ENCODE measurements at places on chromosomes 2 and 18.
A peak's percentile ranks its signal among the peaks of the same experiment; 100 is the strongest.

DNA sequence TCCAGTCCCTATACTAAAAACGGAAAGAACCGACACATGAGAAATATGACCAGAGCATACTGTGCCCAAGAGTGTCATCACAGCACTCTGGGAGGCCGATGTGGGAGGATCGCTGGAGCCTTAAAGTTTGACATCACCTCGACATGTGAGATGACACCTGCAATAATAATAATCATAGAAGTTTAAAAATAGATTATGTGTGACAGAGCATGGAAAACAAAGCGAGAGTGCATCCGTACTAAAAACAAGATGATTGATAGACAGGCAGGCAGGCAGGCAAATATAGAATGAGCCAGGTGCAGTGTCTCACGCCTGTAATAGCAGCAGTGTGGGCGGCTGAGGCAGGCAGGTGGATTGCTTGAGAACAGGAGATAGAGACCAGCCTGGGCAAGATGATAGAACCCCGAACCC is 114.8 kb upstream of the ANKRD30BL start:
- DNase-seq: no peak

DNA sequence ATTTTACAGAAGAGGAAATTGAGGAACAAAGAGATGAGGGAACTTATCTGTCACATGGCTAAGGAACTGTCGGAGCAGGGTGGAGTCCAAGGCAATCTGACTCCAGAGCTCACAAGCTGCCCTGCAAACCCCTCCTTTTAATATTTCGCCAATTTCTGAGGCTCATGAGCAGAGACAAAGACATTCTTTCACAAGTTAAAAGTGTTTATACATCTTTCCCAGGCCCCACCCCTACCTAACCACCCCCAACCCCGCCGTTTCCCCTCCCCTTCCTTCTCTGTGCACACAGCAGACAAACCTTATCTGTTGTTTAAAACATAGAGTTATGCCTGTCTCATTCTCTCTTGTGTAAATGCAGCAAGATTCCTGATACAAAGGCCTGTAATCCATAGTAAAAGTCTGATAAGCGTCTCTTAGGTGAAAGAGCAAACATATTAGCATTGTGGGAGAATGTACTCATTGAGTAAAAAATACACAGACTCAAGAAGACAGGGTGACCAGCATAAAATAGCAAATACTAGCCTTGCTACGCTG is 44.3 kb downstream of the EPHA4 start:
- DNase-seq: no peak

- no peak for DNase-seq
Observed at GRCh38 chr18:21502661-21503060, 97.8 kb downstream of the ESCO1 start.

- no peak for DNase-seq
Observed at GRCh38 chr2:52916981-52917380, 850.6 kb upstream of the CHAC2 start.

DNA sequence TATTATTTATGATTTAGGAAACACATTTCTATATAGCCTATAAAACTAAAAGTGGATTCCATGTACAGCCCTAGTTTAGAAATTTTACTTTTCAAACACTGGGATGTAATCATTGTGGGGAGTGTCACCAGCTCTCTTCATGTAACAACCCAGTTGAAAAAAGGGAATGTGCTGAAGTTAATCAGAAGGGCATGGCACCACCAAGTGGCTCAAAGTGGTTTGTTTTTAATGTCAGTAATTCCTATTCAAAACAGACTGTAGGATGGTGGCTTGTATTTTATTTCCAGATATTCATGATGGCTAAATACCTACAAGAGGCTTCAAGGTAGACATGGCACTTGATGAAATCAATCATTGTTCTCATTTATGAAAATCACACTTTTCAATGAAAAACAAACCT is 58.1 kb upstream of the TMEM182 start:
- no peak for DNase-seq

- no peak for DNase-seq
Observed at GRCh38 chr2:129483366-129483765, 496.1 kb upstream of the RAB6C start.

- no peak for DNase-seq
Observed at GRCh38 chr2:69013142-69013839, at the start of gene ANTXR1. Gene ANTXR1, plus strand, starts transcription at chr2:69013179. Its CDS starts 321 bp downstream, at chr2:69013500.

- no peak for DNase-seq
Observed at GRCh38 chr2:215034154-215034553, 104.3 kb downstream of the ABCA12 start.

- DNase-seq: no peak
Observed at GRCh38 chr2:85596486-85597143, 1.1 kb downstream of the RNF181 start.

GRCh38 chr2:73263540-73264331 is 20.5 kb downstream of the FBXO41 start:
- no peak for DNase-seq

- DNase-seq: no peak
Observed at GRCh38 chr2:52034706-52035105, 1002.8 kb upstream of the NRXN1 start.

DNA sequence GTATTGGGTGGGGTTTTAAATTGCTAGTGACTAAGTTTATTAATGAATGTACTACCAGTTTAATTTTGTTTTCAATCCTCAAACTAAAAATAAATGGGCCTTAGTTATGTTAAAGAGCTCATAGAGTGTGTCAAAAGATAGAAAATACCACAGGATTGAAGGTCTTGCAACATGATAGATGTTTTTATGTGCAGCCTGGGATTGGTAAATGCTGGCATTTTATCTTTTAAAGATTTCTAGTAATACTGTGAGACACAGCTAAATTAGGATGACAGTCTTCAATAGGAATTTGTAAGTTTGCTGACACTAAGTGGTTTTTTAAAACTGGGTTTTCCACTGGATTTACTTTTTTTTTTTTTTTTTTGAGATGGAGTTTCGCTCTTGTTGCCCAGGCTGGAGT is 122.3 kb downstream of the HAUS1 start:
- no peak for DNase-seq

GRCh38 chr18:54824761-54825160 is 3.5 kb upstream of the RAB27B start:
- no peak for DNase-seq

GRCh38 chr2:105675841-105676240 is 68.9 kb upstream of the NCK2 start:
- no peak for DNase-seq

GRCh38 chr18:67217551-67218166 is 298.9 kb downstream of the DSEL start:
- peak; percentile 38 for DNase-seq

DNA sequence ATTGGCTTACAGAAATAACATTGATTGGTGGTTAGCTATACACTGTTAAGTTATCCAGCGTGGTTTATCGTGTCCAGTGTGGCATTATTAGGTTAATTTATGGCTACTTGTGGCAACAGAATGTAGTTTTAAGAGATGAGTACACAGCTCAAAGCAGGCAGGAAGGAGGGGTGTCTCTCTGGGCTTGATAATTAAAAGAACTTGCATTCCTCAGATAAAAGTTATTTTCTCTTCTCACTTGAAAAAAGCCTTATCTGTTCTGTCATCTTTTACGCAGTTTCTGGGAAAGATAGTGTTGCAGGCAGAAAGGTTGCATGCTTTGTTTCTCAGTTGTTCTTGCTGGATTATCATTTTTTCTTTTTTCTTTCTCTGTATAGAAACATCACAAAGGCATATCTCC is 154.4 kb upstream of the COL3A1 start:
- no peak for DNase-seq

DNA sequence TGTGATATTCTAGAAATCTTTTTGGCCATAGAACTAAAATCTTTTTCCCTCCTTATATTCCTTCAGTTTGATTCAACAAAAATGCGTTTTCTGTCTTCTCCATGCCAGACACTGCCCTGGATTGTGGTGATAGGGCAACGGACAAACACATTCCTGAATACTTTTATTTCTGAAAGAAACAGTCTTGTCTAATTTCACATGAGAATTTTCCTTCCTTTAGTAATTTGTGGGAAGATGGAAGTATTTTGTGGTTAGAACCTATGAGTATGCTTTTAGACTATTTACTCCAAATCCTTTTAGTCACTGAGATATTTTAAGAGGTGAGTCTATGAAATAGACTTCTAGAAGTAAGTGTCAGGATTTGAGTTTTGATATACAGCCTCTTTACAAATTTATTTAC is 49.6 kb downstream of the COL5A2 start:
- no peak for DNase-seq

- DNase-seq: no peak
Observed at GRCh38 chr2:43086451-43087221, 139.8 kb downstream of the ZFP36L2 start.

- no peak for DNase-seq
Observed at GRCh38 chr2:176118601-176119339, 2.2 kb downstream of the HOXD10 start.

- no peak for DNase-seq
Observed at GRCh38 chr2:37718515-37719161, 47.2 kb upstream of the CDC42EP3 start.

DNA sequence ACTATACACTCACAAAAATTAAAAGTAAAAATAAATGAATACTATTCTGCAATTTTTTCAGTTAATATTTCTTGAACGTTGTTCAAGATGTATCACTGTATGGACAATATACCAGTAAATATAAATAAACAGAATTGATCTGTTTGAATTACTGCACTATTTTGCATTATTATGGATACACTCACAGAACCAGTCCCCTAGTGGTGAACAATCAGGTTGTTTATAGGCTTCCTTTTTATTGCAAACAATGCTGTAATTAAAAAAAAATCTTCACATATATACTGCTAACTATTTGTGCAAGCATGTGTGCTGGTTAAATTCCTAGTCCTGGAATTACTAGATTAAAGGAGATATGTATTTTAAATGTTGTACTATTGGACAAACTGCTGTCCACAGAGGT is 306.0 kb downstream of the FBXO15 start:
- DNase-seq: no peak

- DNase-seq: no peak
Observed at GRCh38 chr2:211367293-211367692, 810.9 kb downstream of the CPS1 start.

- no peak for DNase-seq
Observed at GRCh38 chr2:111627256-111627655, 256.7 kb downstream of the ANAPC1 start.

Measured in T-helper 17 cell (primary cell).